Stimulated activated CD4-positive, alpha-beta T cell treated with anti-CD3 and anti-CD28 coated beads, Interleukin-15, amount 100 ng/mL, for 48 hours (primary cell): ENCODE measurements at places on chromosomes 13 and 19.

DNA sequence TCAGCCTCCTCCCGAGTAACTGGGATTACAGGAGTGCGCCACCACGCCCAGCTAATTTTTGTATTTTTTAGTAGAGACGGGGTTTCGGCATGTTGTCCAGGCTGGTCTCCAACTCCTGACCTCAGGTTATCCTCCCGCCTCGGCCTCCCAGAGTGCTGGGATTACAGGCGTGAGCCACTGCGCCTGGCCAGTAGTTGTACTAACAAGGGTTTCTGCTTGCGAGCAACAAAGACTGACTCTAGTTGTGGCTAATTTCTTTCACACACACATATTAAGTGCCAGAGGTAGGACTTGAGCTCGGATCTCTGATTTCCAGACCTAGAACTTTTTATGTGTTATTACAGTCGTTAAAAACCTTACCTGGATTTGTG lies 635 bp upstream of the PCCA start:
- no peak for DNase-seq

DNA sequence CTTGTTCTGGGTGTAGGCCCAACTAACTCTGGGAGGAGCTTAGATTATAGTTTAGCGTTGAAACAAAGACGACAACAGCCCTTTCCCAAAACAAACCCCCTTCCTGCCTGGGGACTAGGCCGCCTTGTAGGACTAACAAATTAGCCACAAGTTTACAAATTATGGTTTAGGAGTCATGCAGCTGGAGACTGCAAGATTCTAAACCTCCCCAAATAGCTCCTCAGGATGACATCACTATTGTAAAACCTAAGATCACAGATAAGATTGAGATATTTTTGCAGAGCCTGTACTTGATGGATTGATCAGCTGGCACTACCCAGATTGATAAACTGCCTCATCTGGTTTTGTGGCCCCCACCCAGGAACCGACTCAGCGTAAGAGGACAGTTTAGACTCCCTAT lies 2.3 kb upstream of the SLC25A15 start:
- DNase-seq: no peak

DNA sequence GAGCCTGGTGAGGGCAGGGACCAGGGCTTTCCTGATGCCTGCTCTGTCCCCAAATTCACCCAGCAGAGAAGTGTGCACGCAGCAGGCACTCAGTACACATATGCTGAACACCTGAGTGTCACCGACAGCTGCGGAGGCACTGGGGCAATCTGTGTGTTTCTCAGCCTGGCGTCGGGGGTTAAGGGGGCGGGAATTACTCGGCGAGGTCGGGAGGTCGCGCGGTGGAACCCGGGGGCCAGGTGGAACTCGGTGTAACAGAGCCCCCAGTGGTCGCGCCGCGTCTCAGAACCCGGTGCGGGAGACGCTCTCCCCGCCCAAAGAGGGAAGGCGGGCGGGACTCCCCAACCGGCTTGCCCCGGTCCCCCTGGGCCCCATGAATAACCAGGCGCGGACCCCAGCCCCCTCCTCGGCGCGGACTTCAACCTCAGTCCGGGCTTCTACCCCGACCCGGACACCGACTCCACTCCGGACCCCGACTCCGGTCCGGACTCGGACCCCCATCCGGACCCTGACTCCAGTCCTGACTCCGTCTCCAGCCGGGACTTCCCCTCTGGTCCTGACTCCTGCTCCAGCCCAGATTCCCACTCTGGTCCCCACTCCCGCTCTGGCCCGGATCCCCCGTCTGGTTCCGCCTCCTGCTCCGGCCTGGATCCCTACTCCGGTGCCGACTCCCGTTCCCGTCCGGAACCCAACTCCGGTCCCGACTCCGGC lies at the start of gene SELENOV:
SELENOV (plus strand) TSS at position 300 of the 711 bp plus-strand sequence; CDS start at position 374, 74 bp downstream.
- no peak for DNase-seq

DNA sequence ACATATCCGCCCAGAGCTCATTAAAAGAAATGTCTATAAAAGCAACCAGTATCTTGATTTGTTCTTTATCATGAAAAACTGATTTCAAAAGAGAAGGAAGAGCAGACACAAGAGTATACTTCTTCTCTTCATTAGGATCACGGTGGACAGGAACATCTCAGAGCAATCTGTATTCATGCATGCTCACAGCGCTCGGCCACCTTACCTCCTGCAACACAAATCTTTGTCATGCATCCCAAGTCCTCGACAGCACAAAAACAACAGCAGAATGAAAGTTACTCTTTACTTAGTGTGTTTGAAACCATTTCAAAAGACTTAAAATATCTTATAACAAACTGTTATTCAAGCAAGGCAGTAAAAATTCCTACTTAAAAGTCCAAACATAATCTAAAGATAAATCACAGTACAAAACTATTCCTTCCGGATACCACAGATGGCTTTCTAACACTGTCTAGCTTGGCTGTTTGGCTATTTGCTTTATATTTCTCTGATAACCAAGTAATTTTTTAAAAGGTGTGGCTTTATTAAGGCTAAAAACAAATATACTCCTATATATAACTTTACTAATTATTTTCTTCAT lies 174.5 kb downstream of the TBC1D4 start:
- DNase-seq: no peak

DNA sequence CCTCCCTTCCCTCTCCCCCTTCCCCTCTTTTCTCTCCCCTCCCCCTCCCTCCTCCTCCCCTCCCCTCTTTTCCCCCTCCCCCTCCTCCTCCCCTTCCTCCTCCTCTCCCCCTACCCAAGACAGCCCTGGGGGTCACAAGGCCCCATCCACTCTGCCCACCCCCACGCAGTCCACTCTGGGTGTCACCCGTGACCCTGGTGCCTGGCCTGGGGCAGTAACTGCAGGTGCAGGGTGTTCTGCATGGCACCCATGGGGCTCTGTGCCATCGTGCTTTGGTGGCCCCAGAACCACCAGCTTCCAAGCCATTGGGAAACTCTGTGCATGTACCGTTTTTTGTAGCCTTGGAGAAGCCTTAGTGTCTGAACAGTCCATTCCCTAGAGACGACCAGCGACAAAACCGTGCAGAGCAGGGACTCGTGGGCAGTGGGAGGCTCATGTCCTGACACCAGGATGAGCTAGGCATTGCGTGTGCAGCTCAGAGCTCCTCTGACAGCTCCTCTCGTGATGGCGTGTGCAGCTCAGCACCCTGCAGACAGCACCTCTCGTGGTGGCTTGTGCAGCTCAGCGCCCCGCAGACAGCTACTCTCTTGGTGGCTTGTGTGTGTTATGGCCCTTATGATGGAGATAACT lies 43.7 kb upstream of the F7 start:
- DNase-seq: no peak

- no peak for DNase-seq
Observed at GRCh38 chr13:30331331-30331771, 24.0 kb upstream of the KATNAL1 start.

DNA sequence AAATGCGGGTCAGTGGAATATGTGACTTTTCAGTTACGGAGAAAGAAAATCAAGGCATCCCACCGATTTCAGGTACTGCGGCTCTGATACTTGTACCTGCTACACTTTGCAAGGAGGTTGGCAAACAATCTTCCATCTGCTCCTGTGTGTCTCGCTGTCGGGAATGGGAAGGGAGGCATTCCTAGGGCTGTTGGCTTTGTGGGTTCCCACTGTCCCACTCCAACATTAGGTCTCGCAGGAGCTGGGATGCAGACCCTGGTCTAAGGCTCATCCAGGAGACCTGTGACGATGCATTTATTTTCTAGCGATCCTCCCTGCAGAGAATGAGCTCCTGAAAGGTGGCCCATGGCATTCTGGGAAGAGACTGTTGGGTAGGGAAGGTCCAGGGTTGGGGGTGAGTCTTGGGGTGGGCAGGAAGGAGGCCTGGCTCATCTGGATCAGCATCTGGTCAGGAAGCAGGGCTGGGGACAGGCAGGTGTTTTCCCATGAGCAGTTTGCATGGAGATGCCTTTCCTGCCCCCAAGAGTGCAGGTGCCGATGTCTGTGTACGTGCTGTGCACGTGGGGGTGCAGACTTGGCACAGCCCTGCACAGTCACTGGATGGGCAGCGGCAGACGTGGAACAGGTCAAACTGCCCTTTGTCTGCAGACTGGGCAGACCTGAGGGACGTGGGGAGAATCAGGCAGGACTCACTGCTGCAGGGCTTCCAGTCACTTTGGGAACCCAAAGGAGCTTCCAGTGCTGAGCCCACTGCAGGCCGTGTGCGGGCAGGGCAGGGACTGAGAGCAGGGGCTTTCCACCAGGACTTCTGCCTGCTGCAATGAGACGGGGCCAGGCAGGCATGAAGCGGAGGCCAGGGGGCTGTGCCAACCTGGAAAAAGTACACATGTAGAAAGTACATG lies 152.4 kb downstream of the TEX29 start:
- no peak for DNase-seq

- DNase-seq: no peak
Observed at GRCh38 chr13:58933475-58933874, 1230.3 kb downstream of the DIAPH3 start.

DNA sequence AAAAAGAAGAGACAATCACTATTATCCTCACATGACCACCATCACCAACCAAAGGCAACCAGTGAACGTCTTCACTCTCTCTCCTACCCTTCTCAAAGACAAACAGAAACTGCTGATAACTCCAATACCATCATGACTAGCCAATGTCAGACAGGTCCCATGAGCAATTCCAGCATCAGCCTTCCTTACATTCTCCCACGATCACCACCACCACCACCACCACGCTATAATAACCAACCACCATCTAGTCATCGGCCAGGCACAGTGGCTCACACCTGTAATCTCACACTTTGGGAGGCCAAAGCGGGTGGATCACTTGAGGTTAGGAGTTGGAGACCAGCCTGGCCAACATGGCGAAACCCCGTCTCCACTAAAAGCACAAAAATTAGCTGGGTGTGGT lies 3.9 kb downstream of the MYO1F start:
- DNase-seq: no peak

DNA sequence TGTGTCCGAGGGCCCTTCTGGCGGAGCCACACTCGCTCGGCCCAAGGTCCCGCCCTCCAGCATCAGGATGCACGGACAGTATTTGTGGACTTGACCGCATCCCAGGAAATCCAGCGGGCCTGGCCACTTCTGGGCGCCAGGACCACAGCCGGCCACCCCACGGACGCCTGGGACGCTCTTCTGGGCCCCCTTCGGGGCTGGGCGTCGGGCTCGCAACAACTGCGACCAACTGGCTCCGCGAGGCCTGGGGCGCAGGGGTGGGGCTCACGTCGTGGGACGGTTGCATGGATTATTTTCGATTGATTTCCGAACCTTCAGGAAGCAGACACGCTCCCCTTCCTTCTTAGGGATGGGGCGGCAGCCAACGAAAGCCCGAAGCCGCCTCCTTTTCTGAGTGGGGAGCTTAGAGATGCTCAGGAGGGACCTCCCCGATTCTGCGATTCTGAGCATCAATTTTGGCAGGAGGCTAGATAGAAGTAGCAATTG lies 521 bp upstream of the NUP58 start:
- DNase-seq: no peak

GRCh38 chr19:1009041-1009980 lies 9.1 kb downstream of the GRIN3B start:
- no peak for DNase-seq

- DNase-seq: no peak
Observed at GRCh38 chr13:37230346-37230745, 124.9 kb upstream of the CSNK1A1L start.

- no peak for DNase-seq
Observed at GRCh38 chr13:50131920-50132903, 117.0 kb downstream of the KCNRG start.

- DNase-seq: no peak
Observed at GRCh38 chr19:51326216-51327065, 15.0 kb downstream of the IGLON5 start.

GRCh38 chr13:31853643-31854326 lies 114.5 kb downstream of the RXFP2 start:
- DNase-seq: no peak

GRCh38 chr19:48966541-48967345 lies 1.6 kb downstream of the FTL start:
- no peak for DNase-seq

- DNase-seq: no peak
Observed at GRCh38 chr13:109651854-109652253, 134.5 kb downstream of the IRS2 start.

GRCh38 chr13:34031610-34032009 lies 213.7 kb downstream of the RFC3 start:
- no peak for DNase-seq

DNA sequence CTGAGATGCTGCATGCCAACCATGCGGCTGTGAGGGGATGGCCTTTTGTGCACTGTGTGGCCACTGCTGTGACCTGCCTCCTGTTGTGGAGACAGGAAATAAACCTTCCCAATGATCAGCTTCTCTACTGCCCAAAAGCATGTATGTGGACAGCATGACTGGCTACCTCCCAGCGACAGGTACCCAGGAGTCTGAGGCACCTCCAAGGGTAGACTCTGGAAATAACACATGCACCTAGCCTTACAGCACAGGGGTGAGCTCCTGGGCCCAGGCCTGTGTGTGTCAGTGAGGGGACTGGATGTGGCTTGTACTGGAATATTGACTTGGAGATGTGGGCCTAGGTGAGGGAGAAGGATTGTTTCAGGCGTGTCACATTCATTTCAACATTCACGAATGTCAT lies 7.6 kb upstream of the GPI start:
- DNase-seq: no peak

- no peak for DNase-seq
Observed at GRCh38 chr13:63107179-63107943, 1691.7 kb upstream of the PCDH20 start.

DNA sequence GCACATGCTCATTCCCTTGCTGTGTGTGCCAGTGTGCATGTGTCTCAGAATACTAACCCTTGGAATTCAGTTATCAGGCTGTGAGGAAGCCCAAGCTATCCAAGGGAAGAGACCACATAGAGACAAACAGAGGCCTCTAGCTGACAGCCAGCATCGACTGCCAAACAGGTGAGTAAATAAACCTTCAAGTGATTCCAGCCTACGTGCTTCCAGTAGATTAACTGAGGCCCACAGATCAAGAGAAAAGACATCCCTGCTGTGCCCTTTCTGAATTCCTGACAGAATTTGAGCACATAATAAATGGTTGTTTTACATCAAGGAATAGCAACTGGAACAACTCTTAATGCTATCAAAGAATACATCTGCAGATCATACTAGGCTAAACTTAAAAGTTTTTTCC lies 17.5 kb downstream of the ZC3H13 start:
- no peak for DNase-seq

DNA sequence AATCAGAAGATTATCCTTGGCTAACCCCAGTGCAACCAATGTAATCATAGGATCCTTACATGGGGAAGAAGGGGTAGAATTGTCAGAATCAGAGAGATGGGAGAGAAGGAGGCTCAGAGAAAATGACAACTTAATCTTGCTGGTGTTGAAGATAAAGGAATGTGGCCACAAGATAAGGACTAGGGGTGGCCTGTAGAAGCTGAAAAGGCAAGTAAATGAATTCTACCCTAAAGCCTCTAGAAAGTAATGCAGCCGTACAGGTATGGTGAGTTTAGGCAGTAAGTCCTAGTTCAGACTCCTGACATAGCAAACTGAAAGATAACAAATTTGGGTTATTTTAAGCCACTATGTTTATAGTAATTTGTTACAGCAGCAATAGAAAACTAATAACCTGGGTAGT lies 718.5 kb downstream of the SLITRK6 start:
- no peak for DNase-seq

DNA sequence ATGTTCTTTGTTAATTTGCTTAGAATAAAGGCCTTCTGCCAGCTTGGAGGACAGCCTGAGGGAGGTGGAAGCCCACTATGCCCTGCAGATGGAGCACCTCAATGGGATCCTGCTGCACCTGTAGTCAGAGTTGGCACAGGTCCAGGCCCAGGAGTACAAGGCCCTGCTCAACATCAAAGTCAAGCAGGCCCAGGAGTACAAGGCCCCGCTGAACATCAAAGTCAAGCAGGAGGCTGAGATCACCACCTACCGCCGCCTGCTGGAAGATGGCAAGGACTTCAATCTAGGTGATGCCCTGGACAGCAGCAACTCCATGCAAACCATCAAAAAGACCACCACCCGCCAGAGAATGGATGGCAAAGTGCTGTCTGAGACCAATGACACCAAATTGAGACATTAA lies 41.7 kb downstream of the ZNF85 start:
- DNase-seq: no peak
